ENCODE measurements at places on chromosomes 4 and X.
A peak's percentile ranks its signal among the peaks of the same experiment; 100 is the strongest.

- DNase-seq: no peak
These were observed 181.1 kb downstream of the ADAMTS3 start for GRCh38 chr4:72387959-72388358.

DNA sequence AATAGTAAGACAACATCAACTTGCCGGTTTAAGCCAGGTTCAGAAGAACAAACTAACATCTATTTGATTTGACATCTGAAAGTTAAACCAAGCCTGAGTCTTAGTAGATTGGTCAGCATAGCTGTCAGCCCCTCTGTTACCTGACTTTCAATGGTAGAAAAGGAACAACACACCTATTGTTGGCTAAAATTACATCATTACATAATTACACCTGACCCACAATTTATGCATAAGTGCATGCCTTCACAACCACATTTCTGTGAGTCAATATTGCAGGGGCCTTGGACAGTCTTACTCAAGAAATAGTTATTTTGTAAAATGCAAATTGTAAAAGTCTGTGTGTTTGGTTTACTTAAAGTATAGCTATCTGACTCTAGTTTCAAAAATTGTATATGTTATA lies 36.2 kb downstream of the EGFL6 start:
- DNase-seq: no peak

DNA sequence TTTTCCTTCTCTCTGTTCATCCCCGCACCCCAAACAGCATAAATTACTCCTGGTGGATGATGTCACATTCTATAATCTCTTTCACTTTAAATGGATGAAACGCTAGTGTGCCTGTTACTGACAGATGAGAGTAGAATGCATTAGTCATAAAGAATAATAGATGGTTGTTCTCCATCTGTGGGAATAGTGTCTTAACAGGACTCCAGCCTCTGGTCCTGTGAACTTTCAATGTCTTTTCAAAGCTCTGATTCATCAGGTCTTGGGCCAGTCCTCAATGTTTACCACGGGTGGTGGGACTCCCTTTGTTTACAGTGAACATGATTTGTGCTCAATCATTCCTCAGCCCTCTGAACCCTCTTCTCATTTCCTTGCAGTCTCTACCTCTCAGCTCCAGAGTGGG lies 182.6 kb downstream of the GABRB1 start:
- no peak for DNase-seq

DNA sequence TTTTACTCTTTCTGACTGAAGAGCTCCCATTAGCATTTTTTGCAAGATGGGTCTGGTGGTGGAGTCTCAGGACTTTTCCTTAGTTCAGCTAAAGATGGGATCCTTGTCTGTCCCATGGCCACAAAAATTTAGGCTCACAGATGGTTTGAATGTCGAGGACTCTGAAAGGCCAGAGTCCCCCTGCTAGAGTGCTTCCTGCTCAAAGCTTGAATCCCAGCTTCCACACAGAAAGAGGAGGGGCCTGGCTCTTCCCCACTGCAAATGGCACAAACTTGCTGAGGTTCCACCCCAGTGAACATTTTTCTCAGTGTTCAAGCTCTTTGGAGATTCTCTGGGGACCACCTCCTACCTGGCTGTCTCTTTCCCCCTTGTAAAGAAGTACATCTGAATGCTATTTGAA lies 64.7 kb upstream of the UGT2B15 start:
- no peak for DNase-seq

GRCh38 chr4:87188932-87189331 lies 31.5 kb downstream of the KLHL8 start:
- no peak for DNase-seq

DNA sequence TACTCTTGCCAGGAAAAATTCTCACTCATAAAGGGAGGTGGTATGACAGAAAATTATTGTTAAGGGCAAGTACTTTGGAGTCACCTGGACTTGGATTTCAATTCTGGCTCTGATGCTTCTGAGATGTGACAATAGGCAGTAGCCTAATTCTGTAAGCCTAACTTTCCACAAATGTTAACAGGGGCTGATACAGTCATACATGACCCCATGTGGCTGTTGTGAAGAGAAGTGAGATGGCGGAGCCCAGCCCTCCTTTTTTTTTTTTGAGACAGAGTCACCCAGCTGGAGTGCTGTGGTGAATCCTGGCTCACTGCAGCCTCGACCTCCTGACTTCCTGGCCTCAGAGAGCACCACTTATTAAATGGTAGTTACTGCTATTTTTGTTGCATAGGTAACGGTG lies 54.4 kb upstream of the IRF2 start:
- no peak for DNase-seq

GRCh38 chr4:139668658-139669201 lies 3.1 kb downstream of the MGST2 start:
- no peak for DNase-seq

- no peak for DNase-seq
These were observed 434 bp downstream of the CXCL3 start for GRCh38 chr4:74038086-74038424.

- DNase-seq: no peak
These were observed 1160.9 kb upstream of the PCDH7 start for GRCh38 chr4:29559286-29559685.

DNA sequence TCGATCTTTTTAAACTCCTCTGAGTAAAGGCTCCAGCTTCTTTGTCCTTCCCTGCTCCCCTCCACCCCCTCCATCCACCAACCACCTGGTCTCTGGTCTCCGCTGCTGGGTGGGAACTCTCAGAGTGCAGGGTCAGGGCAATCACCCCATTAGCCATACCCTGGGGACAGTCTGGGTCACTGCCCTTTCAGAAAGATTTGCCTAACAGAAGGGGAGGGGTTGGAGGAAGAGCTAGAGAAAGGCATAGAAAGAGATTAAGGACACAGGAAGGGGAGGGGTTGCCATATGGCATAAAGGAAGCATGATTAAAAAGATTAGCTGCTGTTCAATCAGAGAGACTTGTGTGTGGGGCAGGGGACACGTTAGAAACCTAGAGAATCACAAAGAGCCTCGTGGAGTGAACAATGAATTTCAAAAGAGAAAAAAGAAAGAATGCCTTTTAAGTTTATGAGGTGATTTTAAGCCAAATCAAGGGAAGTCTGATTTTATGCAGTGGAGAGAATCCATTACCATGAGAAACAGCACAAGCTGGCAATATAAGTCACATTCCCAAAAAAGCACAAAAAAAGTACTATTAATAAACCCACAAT lies 115.5 kb upstream of the ACSL4 start:
- no peak for DNase-seq

DNA sequence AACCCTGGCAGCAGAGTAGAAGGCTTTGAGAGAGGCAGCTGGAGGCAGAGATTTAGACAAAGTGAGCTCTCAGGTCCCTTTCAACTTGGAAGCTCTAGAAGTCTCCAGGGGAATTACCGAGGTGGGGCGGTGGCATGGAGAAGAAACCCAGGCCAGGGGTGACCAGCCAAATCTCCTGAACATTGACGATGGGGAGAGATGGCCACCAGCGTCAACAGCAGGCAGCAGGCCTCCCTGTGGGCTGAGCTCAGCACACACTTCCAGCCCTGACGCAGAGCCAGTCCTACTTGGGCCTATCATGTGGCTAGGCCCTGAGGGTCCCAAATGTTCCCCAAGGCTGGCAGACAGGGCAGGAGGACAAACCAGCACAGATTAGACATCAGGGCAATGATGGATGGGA lies 187.8 kb downstream of the BCOR start:
- no peak for DNase-seq

DNA sequence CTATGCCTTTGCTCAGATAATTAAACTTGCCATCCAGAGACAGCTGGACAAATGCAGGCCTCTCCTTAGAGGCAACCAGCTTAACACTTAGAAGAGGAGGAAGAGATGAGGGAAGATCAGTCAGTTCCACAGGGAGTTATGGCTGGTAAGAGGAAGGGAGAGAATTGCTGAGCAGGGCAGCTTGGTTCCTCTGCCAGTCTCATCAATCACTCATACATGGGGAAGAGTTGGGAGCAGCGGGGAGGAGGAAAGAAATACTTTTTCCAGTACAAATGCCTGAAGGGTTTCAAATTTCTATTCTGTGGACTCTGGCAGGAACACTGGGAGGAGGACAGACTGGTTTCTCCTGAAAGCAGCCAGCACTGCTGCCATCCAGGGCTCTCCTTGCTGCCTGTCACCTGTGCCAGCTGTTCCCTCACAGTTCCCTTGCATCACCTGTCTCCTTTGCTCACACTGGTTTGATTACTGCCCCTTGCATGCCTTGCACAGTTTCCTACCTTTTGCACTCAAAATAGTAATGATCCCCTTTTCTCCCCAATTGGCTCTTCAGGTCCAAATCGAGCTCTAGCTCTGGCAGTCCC lies 59.5 kb downstream of the PGRMC2 start:
- no peak for DNase-seq

GRCh38 chr4:123244137-123244536 lies 152.5 kb upstream of the SPRY1 start:
- no peak for DNase-seq

DNA sequence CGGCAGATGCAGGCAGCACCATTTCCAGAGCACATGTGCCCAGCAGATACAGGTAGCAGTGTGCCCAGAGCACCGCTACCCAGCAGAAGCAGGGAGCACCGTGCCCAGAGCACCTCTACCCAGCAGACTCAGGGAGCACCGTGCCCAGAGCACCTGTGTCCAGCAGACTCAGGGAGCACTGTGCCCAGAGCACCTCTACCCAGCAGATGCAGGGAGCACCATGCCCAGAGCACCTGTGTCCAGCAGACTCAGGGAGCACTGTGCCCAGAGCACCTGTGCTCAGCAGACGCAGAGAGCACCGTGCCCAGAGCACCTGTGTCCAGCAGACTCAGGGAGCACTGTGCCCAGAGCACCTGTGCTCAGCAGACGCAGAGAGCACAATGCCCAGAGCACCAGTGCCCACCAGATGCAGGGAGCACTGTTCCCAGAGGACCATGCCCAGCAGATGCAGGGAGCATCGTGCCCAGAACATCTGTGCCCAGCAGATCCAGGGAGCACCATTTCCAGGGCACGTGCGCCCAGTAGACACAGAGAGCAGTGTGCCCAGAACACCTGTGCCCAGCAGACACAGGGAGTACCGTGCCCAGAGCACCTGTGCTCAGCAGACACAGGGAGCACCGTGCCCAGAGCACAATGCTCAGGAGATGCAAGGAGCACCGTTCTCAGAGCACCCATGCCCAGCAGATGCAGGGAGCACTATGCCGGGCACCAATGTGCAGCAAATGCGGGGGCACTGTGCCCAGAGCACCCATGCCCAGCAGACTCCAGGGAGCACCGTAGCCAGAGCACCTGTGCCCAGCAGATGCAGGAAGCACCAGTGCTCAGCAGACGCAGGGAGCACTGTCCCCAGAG lies 236.4 kb downstream of the DHRSX start:
- no peak for DNase-seq

- DNase-seq: no peak
These were observed 119.3 kb downstream of the ADAMTS3 start for GRCh38 chr4:72449705-72450104.

GRCh38 chr4:52665592-52665991 lies 6.5 kb upstream of the USP46 start:
- DNase-seq: no peak

DNA sequence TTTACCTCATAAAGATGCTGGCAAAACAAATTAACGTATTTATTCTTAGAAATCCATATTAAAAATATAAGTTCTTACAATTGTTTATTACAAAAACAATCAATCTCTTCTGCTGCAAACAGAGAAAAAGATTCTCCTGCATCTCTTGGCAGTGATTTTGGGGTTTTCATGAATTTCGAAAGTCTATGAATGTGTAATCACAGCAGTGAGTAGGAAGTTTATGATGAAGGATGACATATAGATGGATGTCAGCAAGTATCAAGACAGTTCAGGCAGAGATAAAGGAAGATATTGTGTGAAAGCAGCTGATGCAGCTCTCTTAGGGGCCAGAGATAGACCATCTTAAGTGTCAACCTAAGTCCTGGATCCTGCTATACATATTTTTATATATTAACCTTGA lies 196.9 kb upstream of the BANK1 start:
- DNase-seq: no peak

DNA sequence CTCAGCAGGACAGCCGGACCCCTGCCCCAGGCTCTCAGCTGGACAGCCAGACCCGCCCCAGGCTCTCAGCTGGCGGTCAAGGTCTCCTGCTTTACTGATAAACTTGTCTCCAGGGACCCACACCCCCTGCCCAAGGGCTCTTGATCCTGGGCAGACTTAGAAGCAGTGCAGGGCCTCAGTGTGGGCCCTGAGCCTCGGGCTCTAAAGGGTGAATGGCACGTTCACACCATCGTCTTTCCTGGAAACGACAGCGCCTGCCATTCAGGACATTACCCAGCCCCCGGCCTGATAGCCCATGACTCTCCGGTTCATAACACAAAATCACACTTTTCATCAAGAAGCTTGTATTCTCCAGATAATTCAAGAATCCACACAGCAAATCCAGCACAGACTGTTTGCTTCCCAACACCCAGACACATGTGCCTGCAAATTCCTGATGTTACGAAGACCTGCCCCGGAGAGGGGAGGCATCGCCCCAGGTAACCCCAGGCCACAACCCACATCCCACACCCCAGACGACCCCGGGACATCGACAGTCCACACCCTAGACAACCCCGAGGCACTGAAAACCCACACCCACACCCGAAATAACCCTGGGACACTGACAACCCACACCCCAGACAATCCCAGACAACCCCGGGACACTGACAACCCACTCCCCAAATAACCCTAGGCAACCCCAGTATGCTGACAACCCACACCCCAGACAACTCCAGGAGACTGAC lies 136.8 kb downstream of the FAM53A start:
- DNase-seq: no peak

DNA sequence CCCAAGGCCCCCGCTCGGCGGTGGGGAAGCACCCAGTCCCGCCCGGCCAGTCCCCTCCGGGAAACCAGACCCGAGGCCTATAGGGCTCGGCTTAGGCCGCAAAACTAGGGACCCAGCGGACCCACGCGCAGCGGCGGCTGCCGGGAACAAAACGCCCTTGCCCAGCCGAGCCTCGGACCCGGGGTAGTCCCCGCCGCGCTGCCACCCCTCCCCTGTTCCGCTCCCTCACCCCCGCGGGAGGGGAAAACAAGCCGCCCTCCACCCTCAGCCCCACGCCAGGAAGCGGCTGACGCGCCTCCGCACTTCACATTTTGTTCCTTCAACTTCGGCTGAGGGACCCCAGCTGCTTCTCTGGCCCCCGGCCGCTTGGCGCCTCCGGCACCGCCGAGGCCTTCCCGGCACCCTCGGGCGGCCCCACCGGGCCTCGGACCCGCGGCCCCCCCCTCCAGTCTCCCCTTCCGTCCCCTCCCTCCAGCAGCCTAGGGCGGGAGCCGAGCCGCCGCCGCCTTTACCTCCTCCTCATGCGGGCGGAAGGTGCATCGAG lies 694 bp downstream of the PDS5A start:
- peak; percentile 37 for DNase-seq

- DNase-seq: no peak
These were observed 48.8 kb upstream of the CCSER1 start for GRCh38 chr4:90078440-90078839.

- no peak for DNase-seq
These were observed 22.9 kb upstream of the FRMPD4 start for GRCh38 chrX:12115377-12115776.

DNA sequence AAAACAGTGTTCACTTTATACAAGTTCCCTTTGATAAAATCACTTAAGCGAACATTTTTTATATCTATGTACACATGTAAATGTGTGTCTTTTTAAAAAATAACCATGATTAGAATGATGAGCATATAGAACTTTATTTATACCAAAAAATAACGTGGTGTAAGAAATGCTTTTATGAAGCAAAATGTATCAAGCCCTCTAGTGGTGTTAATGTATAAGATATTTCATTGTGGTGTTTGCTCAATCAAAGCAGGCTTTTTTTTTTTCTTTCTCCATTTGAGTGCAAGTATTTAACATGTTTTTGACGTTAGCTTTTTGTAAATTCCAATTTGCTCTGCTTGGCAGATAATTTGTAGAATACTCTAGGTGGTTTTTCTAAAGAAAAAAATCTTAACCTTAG lies 2092.4 kb upstream of the TENM3 start:
- DNase-seq: no peak
